Stimulated activated CD8-positive, alpha-beta memory T cell treated with anti-CD3 and anti-CD28 coated beads, Interleukin-2, amount 100 ng/mL, for 1 hour (primary cell): ENCODE measurements at places on chromosomes 7 and 10.

- DNase-seq: no peak
These were observed 369.6 kb downstream of the KCNMA1 start for GRCh38 chr10:77267703-77268675.

DNA sequence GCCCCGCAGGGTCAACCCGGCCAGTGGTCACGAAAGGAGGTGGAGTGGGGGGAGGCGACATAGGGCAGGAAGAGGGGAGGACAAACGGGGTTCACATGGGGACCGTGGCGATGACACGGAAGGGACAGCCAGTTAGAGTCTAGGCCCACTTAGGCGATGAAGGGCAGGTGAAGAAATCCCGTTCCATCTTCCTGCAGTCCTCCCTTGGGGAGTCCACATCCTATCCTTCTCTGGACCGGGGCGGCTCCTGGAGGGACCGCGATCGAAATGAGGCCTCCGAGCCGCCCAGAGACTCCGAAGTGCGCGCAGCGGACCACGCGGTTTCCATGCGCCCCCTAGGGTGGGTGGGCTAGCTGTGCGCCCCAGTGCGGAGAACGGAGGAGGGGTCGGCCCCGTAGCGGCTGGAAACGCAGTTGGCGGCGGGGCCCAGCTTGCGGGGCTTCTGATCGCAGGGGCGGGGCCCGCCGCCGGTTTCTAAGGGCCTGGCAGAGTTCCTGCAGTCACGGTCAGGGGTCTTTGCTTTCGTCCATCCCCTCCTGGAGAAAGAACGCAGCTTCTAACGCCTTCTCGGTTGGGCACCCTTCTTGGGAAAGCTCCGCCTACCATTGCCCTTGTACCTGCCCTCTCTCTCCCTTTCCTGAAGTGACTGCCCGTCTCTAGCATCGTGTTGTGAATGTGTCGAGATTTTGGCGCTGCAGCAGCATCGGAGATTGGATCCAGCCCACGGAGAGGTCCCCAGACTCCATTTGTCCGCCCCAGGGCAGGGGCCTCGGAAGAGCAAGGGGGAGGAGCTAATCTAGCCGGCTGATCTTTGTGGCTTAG lies 17.9 kb upstream of the TMEM225B start:
- peak; percentile 45 for DNase-seq

- DNase-seq: no peak
These were observed 193.3 kb upstream of the KCND2 start for GRCh38 chr7:120079704-120080103.

GRCh38 chr7:131557652-131558385 lies 1.4 kb upstream of the PODXL start:
- no peak for DNase-seq

DNA sequence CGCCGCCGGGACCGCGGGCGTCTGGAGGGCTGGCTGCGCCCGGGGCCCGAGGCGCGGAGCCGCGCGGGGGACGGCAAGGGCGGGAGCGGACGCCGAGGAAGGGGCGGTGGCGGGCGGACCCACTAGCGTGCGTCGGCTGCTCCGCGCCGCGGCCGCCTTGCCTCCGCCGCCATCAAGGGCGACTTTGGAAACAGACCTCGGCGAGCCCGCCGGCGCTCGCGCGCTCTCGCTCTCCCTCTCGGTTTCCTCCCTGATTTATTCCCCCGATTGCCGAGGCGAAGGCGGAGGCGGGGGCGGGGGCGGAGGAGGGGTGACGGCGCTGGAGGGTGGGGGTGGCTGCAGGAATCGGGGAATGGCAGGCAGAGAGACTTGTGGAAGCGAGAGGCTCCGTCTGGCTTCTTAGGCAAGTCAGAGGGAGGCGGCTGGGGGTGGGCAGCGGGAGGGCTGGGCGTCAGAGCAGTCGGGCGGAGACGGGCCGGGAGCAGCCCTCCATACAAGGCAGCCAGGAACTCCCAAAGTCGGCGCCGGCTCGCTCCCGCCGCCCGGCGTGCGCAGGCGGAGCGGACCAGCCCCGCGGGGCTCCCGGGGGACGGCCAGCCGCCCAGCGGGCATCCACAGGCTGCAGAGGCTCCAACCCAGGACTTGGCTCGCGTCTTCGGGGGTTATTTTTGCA lies at the start of gene CACNA2D1:
Gene CACNA2D1, minus strand, starts transcription at position 231 of the 673 bp plus-strand sequence.
- DNase-seq: no peak

DNA sequence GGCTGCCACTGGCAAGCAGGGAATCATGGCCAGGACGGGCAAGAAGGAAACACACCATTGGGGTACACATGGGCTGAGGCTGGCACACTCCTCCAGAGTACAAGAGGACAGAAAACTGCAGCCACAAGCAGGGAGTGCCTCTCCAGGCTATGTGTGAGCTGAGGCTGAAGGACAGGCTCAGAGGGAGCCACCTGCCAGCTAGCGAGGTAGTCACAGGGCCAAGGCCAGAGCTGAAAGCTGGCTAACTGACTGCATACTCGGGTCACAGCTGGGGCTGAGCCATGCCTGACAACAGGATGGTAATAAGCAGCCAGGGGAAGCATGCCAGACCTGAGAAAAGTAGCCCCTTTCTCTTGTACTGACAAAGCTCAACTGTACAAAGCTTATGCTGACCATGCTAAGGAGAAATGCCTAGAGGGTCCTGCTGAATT lies 52.0 kb downstream of the KIF5B start:
- DNase-seq: no peak

GRCh38 chr7:85730012-85730411 lies 543.2 kb upstream of the SEMA3D start:
- no peak for DNase-seq

- DNase-seq: no peak
These were observed 129.3 kb upstream of the PHYHIPL start for GRCh38 chr10:59047180-59047579.

GRCh38 chr7:151012911-151013347 lies 11.4 kb downstream of the ATG9B start:
- no peak for DNase-seq

- DNase-seq: no peak
These were observed 34.7 kb downstream of the MRPS24 start for GRCh38 chr7:43834463-43835251.

DNA sequence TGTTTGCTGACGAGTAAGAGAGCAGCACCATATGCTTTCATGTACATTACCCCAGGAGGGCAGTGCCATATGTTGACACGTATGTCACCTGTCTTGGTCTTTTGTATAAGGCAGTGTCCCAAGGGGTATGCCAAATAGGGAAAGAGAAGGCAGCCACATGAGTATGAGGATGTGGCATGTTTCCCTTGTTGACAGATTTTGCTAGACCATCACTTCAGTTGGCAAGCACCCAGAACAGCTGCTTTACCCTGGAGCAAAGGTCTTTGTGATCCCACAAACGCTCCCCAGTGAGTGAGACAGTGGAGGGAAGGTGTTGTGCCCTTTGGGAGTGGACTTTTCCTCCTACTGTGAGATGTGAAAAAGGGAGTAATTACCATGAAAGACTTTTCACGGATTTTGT lies 350.1 kb downstream of the ETV1 start:
- DNase-seq: no peak

GRCh38 chr10:106711313-106711906 lies 453.1 kb downstream of the SORCS1 start:
- DNase-seq: peak; percentile 1

DNA sequence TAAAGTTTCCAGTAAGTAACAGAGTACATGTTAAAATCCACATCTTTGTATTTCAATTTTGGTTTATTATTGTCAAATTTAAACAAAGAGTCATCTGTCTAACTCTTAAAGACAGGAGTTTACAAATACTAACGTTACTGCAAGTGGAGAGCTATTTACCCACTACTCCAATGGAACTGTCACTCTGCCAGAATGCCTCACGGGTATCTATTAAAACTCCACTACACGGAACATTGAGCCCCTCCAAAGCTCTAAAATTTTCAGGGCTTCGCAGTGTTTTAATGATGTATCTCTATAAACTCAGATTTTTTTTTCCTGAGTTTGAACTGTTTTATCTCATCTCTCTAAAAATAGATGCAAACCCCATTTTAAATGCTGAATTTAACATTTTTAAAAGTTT lies 388.7 kb upstream of the SEMA3A start:
- DNase-seq: no peak

- DNase-seq: no peak
These were observed 218.8 kb upstream of the FRMD4A start for GRCh38 chr10:14549496-14549895.

- DNase-seq: no peak
These were observed 75.9 kb downstream of the ADARB2 start for GRCh38 chr10:1661416-1661815.

GRCh38 chr10:74434547-74434946 lies 283.5 kb downstream of the ADK start:
- DNase-seq: no peak

DNA sequence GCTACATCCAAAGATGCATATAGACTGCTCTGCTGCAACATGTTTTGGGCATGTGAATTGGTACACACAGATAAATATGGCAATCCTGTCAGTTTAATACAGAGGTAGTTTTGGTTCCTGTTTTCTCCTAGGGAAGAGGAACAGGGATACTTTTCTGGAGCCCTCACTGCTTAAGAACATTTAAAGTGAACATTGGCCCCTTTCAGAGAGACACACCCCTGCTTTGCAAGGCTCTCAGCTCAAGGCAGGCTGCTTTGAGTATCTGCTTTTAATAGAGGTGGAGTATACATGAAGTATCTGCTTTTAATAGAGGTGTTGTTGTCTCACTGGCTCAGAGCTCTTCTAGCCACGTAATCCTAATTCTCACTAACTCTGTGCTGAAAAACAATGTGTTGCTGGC lies 38.9 kb downstream of the CYP51A1 start:
- DNase-seq: no peak

- DNase-seq: no peak
These were observed 37.2 kb downstream of the PIK3AP1 start for GRCh38 chr10:96683065-96683464.

DNA sequence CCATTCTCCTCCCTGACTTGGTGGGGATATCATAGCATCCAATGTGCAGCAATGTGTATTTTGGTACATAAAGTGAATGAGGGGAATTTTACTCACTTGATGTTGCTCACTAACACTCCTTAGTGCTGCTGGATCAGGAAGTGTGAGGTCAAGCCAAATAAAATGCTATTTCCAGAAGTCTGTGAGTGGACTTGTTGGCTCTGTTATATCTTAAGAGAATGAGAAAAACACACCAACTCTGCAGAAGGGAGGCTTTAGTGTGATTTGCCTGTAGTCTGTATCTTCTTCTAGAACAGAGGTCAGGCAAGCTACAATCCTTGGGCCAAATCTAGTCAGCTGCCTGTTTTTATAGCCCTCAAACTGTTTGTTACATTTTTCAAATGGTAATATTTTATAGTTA lies 154.3 kb downstream of the POLR1F start:
- DNase-seq: no peak

DNA sequence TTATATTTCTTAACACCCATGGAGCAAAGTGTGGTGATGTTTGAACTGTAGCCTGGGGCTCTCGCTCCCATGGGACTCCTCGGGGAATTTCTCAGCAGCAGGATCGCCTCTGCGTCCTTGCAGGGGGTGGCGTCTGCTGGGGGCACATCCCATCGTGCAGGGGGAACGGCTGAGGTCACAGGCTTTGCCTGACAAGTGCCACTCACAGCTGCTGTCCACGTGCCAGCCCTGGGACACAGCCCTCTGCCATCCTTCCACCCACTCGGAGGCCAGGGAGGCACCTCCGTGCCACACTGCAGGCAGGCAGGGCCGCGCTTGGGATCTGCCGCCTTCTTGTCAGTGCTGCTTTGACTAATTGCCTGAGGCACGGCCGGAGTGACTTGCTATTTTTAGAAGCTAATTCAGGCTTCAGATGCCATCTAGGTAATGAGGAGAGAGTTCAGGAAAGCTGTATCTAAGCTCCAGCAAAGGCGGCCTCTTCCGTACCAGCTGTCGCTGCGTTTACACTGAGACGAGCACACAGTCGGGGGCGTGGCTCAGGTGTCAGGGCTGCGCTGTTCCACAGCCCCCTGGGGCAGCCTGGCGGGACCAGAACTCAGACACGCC lies 45.7 kb downstream of the PITRM1 start:
- no peak for DNase-seq

DNA sequence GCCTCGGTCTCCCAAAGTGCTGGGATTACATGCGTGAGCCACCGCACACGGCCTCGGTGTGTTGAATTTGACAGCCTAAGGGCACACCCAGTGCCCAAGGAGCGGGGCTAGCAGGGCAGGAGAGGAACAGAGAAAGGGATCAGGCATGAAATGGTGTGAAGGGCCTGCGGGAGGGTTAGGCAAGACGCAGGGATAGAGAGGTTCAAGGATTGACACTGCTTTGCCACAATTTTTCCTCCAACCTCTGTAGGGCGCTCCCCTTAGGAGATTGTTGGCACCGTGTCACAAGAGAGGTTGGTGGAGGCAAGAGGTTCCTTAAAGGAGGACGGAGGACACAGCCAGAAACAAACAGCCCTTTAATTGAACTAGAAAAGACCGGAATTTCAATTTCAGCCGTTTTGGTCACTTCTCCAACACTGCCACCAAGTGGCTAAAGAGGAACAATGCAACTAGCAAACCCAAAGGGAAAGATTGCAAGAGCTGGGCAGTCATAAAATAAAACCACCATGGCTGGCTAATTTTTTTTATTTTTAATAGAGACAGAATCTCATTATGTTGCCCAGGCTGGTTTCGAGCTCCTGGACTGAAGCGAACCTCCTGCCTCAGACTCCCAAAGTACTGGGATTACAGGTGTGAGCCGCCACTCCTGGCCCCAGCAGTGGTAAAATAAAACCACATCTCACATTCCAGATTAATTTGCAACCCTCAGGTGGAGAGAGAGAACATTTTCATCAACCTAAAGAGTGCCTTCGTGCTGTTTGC lies 6.9 kb upstream of the CREB3L2 start:
- no peak for DNase-seq

DNA sequence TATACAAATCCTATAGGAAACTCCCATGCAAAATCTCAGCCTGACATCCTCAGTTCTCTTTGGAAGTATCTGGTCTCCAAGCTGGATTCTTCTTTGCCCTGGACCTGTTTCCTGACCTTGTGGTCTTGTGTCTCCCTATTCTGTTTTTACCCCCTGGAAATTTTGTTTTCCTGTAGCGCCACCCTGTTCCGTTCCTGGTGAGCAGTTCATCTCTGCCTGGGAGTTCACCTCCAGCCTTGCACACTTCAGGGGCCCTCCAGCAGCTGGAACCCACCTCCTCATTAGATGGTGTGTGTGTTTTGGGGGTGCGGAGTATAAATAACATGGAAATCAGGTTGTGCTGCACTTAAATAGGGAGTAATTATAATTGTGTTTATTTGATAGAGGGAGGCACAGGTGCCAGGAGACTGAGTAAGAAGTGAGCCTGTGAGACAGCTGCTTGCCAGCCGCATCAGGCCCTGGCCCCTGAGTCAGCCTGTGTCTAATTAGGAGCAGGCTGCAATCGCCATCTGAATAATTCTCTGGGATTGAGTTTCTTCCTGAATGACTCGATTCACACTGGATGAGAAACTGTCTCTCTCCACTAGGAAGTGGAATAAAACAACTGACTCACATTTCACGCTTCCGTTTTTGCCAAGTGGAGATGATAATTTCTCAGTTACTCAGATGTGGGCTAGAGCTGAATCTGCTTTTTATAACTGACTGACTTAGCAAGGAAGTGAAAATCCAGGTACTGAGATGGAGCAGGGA lies 69.4 kb upstream of the HECTD2 start:
- DNase-seq: no peak

DNA sequence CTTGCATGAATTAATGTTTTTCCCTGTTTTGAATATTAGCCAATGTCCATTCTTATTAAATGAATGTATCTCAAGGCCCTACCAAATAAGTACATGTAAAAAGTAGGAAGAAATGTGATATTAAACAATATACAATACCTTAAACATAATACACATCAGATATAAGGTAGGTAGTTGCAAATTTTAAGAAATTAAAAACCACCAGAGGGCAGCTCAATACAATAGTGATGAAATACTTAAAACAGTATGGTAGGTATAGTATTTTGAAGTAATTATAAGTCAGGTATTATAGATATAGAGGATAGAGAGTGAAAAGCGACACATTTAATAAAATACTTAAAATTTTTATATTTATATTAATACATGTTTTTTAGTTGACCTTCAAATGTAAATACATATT lies 43.6 kb upstream of the CDK14 start:
- no peak for DNase-seq
